ENCODE measurements at places on chromosomes 3 and 15.
A peak's percentile ranks its signal among the peaks of the same experiment; 100 is the strongest.

DNA sequence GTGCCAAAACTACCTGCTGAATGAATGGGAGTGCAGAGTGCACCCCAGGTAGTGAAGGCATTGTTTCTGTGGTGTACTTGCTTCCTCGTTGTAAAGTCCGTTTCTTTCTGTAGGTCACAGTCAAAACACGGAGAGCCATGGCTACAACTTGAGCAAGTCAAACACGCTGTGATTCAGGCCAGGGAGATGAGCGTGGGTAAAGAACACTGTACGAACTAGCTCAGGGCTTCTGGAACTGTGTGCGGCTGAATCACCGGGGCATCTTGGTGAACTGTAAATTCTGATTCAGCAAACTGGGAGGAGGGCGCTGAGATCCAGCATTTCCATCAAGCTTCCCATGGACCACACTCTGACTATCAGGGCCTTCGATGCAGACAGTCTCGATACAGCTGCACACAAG, 5.0 kb upstream of the TNK2 start:
- DNase-seq = no peak

DNA sequence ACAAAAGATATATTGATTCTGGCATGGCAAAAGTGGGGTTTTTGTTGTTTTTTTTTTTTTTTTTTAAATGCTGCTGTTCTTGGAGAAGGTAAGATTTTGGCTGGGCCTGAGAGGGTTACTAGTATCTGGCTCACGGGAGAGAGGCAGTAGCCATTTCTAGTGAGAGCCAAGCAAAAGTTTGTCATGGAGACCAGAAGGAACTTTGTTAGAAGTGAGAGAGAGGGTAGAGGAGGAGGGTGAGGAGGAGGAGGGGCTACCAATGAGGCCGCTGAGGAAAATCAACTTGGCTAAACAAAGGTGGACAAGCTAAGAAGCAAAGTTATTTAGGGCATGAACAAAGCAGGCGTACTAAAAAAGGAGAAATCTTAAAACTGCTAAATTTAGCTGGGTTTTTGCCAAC, 48.9 kb upstream of the STRIT1 start:
- no peak for DNase-seq

DNA sequence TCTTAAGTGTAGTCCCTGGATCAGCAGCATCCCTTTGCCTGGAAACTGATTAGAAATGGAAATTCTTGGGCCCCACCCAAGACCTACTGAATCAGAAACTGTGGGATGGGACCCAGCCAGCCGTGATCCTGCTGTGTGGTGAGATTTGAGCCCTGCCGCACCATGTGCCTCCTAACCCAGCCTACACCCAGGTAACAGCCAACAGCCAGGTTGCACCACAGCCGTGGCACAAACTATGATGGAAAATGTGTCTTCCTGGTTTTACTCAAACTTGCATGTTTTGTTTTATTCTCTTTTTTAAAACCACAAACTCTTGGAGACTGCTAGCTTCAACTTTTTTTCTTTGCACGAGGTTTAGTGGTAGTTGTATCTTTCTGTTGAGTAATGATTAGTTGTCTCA, 2.6 kb downstream of the LIMD1 start:
- no peak for DNase-seq

DNA sequence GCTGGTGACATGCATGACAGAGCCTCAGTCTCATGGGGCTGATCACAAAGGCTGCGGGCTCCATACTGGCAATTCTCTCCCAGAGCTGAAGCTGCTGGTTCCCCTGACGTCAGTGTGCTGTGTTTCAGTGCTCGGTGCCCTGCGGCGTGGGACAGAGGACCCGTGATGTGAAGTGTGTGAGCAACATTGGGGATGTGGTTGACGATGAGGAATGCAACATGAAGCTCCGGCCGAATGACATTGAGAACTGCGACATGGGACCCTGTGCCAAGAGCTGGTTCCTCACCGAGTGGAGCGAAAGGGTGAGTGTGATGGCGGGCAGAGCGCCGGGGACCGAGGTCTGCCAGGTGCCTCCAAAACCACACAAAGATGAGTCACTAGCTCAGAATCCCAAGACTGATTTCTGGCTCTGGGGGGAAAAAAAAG, 62.0 kb upstream of the NR2E3 start:
- no peak for DNase-seq

DNA sequence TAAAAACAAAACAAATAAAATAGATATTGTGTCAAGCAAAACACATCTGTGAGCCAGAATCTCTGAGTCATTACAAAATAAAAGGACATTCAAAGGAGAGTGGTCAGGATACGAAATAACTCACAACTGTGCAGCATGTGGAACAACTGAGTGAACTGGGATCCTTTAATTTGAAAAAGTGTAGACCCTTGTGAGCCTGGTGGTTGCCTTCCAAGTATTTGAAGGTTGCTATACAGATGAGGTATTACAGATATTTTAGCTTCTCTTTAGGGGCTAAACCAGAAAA, 26.7 kb downstream of the KCNMB2 start:
- no peak for DNase-seq

DNA sequence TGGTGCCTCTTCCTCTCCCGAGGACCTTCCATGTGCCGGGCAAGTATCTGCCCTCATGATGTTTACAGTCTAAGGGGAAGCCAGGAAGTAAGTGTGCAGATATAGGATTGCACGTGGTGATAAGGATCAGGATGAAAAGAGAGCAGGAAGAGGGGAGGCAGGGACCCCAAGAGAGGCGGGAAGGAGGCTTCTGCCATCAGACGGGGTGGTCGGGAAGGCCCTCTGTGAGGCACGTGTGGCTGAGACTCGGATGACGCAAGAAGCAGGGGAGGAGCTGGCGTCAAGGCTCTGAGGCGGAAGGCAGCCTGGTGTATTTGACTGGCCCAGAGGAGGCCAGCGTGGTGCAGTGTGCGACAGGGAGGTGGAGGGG, 762 bp upstream of the IQSEC1 start:
- DNase-seq = no peak

DNA sequence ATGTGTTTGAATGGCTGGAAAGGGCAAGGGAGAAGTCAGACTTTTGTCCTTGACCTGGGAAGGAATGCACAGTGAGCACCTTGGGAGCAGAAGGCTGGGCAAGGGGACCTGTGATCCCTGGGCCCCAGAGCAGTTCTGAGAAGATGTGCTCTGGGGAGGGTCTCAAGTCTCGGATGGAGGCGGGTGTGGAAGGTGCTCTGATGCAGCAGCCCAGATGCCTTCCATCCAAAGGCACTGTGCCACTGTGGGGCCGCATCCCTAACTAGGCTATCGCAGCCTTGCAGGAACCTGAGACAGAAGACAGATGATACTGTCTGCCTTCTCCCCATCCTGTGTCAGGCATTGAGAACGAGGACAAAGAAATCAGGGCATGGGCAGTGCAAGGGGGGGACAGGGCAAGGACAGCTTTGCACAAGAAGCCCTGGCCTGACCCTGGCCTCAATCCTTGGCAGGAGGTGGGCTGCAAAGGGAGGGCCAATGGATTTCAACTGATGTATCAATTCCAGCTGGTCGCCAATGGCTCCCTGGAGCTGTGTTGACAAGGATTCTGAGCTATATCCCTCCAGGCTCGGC, 14.6 kb upstream of the PRKCD start:
- no peak for DNase-seq

DNA sequence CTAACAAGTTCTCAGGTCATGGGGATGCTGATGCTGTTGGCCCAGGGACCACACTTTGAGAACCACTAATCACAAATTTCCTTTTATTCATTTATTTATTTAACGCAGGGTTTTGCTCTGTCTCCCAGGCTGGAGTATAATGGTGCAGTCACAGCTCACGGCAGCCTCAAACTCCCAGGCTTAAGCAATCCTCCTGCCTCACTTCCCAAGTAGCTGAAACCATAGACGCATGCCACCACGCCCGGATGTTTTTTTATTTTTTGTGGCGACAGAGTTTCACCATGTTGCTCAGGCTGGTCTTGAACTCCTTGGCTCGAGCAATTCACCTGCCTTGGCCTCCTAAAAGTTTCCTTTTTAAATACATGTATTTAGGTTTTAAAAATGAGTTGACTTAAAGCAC, 20.7 kb upstream of the ISLR2 start:
- no peak for DNase-seq

DNA sequence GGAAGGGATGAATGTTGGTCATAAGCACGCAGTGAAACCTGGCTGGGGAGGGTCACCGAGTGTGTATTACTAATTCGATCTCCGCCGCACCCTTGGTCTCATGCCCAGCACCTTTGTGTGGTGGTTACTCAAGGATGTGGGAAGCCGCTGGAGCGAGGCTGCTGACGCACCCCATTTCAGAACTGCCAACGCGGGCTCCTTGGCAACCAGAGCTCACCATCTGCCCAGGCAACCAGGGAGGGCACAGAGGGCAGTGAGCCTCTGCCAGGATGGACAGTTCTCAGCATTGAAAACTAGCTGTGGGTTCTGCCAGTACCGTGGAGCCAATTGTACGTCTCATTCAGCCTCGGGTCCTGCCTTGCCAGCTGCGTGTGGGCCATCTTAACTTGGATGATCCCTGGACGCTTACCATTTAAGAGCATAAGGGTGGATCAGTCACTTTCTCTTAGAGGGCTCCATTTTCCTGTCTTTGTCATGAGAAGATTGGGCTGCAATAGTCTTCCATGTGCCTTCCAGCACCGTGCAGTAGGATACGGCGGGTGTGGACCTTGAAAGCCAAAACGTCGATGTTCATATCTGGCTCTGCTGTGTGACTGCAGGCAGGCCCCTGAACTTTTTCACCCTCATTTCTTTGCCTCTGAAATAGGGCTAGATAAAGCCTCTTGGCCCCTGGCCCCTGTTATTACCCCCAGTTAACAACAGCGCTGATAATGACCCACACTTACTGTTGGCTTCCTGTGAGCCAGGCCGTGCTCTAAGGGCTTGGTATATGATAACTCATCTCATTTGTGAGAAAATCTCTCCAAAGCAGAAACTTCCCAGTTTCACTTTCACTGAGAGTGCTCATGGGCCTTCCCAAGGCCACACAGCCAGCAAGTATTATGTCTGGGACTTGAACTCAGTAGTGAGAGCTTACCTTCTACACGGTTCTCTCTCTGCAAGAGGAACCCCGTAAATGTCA, 238.8 kb downstream of the OPA1 start:
- DNase-seq = no peak

DNA sequence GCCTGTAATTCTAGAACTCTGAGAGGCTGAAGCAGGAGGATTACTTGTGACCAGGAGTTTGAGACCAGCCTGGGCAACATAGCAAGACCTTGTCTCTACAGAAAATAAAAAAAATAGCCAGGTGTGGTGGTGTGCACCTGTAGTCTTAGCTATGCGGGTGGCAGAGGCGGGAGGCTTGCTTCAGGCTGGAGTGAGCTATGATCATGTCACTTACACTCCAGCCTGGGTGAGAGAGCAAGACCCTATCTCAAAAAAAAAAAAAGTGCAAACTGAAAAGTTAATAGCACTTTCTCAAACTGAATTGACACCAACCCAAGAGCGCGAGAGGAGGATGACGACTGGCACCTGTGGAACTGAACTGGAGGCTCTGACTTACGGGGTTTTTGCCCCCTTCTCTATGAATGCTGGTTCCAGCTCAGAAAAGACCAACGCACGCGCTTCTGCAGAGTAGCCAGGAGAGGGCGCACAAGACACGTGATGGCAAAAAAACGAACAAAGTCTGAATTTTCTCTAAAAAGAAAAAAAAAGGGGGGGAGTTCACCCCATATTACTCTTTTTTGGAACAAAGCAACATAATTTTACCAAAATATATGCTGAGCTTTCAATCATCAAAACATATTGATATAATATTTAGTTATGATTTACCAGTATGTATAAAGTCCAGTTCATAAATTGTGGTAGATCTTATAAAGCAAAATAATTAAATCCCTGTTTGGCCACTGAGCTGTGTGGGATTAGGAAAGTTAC, 23.7 kb downstream of the CFAP92 start:
- DNase-seq = peak; percentile 74

DNA sequence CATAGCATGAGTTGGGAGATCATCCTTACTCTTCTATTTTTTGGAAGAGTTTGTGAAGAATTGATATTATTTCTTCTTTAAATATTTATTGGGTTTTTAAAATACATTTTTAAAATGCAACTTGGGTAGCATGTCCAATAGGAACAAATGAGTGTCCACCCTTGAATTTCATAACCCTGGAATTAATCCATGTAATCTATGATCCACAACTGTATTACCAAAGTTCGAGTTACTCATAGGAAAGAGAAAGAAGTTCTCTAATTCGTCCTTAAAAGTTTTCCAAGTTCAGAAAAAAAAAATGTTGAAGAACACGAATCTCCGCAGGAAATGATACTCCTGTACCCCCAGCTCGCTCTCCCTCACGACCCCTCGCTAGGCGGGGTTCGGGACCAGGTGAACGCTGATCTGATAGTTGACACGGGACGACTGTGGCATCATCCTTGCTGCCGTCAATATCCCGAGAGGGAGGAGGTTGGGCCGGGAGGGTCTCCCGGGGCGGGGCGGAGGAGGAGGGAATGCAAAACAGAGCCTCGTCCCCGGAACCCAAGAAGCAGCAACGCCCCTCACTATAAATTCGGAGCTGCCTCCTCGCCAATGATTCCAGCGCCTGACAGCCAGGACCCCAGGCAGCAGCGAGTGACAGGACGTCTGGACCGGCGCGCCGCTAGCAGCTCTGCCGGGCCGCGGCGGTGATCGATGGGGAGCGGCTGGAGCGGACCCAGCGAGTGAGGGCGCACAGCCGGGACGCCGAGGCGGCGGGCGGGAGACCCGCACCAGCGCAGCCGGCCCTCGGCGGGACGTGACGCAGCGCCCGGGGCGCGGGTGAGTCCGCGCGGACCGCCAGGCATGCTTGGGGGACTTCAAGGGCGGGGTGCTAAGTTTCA, at the start of gene AGTR1:
AGTR1 (plus strand) TSS at position 598 of the 884 bp plus-strand sequence. CDS start 43,133 bp downstream, outside the sequence.
- DNase-seq = peak; percentile 74

DNA sequence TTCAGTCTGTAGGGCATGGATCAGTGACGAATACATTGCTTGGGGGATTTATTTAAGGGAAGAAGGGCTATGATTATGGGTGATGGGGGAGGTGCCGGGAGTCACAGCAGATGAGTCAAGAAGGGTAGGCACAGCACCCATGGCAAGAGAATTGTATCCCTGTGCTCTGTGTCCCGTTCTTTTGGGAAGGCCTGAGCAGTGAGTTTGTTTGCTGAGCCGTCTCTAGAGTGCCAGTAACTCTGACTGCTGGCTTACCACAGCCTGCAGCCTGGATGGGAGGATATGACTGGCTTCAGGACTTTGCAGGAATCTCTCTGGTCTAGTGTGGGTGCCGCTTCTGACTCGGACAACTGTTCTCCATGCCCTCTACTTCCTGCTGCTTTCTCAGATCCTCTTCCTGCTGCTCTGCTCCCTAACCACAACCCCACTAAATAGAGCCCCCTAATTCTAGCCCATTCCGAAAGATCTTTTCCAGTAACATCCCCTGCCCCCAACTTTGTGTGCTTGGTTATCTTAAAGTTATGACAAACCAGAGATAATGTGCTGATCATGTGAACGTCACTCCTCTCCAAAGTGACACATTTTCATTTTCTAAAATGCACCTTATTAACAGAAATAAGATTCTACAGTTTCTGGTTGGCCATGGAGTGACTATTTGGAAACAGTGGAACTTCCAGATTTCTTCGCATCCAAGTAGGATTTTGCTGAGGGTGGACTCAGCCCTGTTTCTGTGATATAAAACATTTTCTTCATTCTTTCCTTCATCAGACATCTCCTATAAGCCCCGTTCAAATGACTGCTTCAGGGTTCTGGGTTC, 239.0 kb downstream of the SLCO3A1 start:
- DNase-seq = no peak

GRCh38 chr15:58221591-58222241, 83.5 kb downstream of the AQP9 start:
- DNase-seq = no peak

GRCh38 chr3:192831111-192831644, 86.5 kb downstream of the MB21D2 start:
- no peak for DNase-seq

- no peak for DNase-seq
Measured at GRCh38 chr15:85718271-85718971, 76.3 kb downstream of the KLHL25 start.
